ENCODE measurements at places on chromosomes 1 and 21. TPM values are rescaled to one million over a fixed set of nuclear protein-coding genes. Genes with fewer than 3 reads are reported as not detected.

CYP4X1 gene
- 0.17 TPM for total RNA-seq

MAGOH gene
- 80.6 TPM for total RNA-seq

CDK18 gene
- 4.4 TPM for total RNA-seq

CNKSR1 gene
- not detected for total RNA-seq

PEAR1 gene
- total RNA-seq, result not detected

GJA9 gene
- total RNA-seq, result not detected

DNA sequence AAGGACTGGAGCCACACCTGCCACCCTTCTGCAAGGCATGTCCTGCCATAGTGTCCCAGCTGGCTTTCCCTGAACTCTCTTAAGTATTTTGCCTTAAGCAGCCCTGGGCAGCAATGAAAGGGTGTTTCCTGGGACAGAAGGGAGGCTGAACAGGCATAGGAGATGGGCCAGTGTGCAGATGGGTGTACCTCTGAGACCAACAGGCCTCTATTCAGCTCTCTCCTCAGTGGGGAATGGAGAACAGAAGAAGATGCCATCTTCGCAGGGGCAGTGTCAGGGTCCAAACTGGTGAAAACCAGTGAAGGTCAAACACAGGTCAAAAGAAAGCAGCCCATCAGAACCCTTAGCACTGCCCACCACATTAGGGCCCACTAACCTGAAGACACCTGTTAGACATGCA lies 53.2 kb downstream of the FAM78B start:
- DNase-seq, result no peak

- DNase-seq, result no peak
Measured at GRCh38 chr1:176604461-176604860, 141.5 kb downstream of the PAPPA2 start.

- peak; percentile 49 for DNase-seq
Measured at GRCh38 chr21:42731264-42732032, 78.0 kb downstream of the PDE9A start.

GRCh38 chr1:87220993-87221392 lies 107.7 kb upstream of the LMO4 start:
- no peak for DNase-seq

GRCh38 chr1:116712510-116712909 lies 41.7 kb upstream of the CD2 start:
- DNase-seq, result no peak

DNA sequence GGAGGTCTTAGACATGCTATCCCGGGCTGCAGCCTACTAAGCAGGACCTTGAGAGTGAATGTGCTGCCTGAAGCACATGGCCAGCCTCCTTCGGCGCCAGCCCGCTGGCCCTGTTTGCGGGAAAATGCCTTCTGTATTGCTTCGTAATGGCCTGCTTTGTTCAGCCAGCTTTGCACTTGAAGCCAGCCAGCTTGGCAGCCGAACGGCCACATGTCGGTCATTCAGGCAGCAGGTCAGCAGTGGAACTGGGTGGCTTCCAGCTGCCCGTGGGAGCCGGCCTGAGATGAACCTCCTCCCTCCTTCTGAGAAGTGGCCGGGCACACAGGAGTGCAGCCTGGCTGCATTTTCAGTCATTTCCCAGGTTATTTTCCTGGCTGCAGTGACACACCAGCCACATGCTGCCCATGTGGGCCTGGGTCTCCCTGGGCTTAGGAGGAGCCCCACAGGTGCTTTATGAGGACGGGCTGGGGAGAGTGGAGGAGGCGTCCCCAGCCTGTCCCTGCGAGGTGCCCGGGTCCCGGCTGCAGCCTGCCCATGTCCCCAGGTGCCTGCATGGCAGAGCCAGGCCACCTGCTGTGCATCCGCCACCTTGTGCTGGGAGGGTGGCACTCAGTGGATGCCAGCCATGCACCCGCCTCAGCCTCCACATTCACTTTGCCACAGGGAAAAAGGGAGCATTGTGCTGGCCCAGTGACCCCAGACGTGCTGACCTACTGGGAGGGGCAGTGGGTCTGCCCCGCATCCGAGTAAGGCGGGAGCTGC lies 103.5 kb downstream of the SIK1 start:
- no peak for DNase-seq

- no peak for DNase-seq
Measured at GRCh38 chr1:157404063-157404501, 148.2 kb downstream of the FCRL5 start.

DNA sequence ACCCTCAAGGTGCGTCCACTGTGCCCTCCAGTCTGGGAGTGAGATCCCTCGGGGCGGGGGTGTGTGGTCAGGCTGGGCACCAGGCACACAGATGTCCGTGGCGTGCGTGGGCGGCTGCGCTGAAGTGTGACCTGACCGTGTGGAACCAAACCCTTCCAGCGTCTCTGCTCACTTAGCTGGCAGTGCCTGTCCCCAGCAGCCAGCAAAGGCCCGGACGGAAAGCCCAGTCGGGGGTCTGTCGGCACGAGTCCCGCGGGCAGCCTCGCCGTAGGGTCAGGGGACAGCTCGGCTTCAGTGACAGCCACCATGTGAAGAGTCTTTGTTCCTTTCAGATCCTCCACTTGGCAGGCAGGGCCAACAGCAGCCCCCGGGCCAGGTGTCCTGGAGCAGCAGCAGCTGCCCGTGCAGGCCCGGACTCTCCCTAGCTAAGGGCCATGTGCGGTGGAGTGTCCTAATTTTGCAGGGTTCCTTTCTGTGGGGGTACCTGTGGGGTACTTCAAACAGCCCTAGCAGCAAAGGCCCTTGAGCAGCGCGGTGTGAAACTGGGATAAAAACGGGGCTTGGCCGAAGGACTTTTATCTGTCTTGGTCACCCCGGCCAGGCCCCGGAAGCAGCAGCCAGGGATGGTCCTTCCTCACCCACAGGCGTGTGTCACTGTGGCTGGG lies 11.6 kb downstream of the TTLL10 start:
- no peak for DNase-seq

DNA sequence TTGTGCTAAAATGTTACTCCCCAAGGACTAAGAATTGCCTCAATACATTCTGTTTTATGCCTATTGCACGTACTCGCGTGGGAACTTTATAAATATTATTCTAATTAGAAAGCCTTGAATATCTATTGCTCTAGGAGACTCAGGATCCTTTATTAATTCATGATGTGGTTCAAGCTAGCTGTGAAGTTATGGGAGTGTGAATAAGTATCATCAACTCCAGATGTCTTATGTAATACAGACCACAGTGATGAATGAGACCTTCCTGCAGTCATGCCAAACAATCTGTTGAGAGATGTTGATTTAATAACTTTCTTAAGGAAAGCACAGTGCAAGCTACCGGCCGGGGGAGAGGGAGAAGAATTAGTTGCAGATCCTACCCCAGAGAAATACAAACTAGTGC lies 519.2 kb upstream of the ZP4 start:
- peak; percentile 12 for DNase-seq

DNA sequence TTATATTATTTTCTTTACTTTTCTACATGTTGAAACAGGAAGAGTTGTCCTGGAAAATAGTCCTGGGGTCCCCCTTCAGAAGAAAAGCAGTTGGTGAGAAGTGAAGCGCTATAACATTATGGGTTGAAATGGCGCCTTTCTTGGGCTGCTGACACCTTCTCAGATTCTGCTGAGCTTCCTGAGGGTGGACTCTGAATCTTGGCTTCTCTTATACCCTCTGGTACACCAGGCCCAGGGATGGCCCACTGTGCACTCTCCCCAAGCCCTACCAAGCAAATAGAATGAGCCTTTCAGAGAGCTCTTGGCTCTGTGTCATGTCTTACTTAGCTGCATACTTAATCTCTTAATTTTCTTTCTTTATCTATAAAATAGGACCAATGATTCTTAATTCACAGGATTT lies 42.3 kb downstream of the CD247 start:
- no peak for DNase-seq
